Bronchial smooth muscle cell (primary cell): ENCODE measurements at places on chromosomes 6 and 20. TPM values are rescaled to one million over a fixed set of nuclear protein-coding genes. Genes with fewer than 3 reads are reported as not detected.

The DOK5 gene
- total RNA-seq = 21.8 and 26.8 TPM in 2 replicates

The PLN gene
- under 0.01 TPM in 1 of 2 replicates, not detected in the other for total RNA-seq

The BMP5 gene
- 0.16 TPM in 1 of 2 replicates, not detected in the other for total RNA-seq

The LIN28B gene
- total RNA-seq = not detected in 2 replicates

The FOXS1 gene
- not detected in 2 replicates for total RNA-seq

The EGFL8 gene
- 1.6 and 2.4 TPM in 2 replicates for total RNA-seq

The SUMO4 gene
- total RNA-seq = 0.52 and 1.6 TPM in 2 replicates

The SFTA2 gene
- not detected in 2 replicates for total RNA-seq

The HLA-G gene
- 0.16 and 0.17 TPM in 2 replicates for total RNA-seq

The ZBP1 gene
- total RNA-seq = not detected in 2 replicates

The POU5F1 gene
- not detected in 2 replicates for total RNA-seq

The SLA2 gene
- total RNA-seq = not detected in 2 replicates

The OR12D2 gene
- total RNA-seq = not detected in 2 replicates

The SLC25A27 gene
- 5.7 and 9.6 TPM in 2 replicates for total RNA-seq

The LPA gene
- not detected in 2 replicates for total RNA-seq

The CNKSR3 gene
- total RNA-seq = 3.0 and 3.6 TPM in 2 replicates

The C6orf132 gene
- 0.63 TPM in 1 of 2 replicates, not detected in the other for total RNA-seq

The SOX4 gene
- 32.0 and 45.3 TPM in 2 replicates for total RNA-seq
